Endothelial cell of umbilical vein (primary cell): ENCODE measurements at places on chromosomes 1 and 21. TPM values are rescaled to one million over a fixed set of nuclear protein-coding genes. Genes with fewer than 3 reads are reported as not detected.
A peak's percentile ranks its signal among the peaks of the same experiment; 100 is the strongest.

GRCh38 chr1:59007820-59008598, 224.2 kb upstream of the JUN start:
- no peak overlapping the region for H3K4me3 ChIP-seq
- peaks cover 3% of the 10 kb centered on the region for H3K4me1 ChIP-seq
- no peak overlapping the region for H3K27ac ChIP-seq
- H3K36me3 ChIP-seq = no peaks in the 10 kb centered on the region
- no peaks in the 10 kb centered on the region for H3K27me3 ChIP-seq

Gene KIAA0319L
- 43.4 and 45.3 TPM in 2 replicates for total RNA-seq

Gene AKR7A3
- 0.49 and 0.85 TPM in 2 replicates for total RNA-seq

GRCh38 chr1:61011561-61012263, 70.6 kb upstream of the NFIA start:
- no peaks in the 10 kb centered on the region for H3K36me3 ChIP-seq
- H3K27ac ChIP-seq = no peak overlapping the region
- H3K4me1 ChIP-seq = no peaks in the 10 kb centered on the region

- H3K27ac ChIP-seq = peak overlapping the region; percentile 94
- no peak overlapping the region for H3K4me3 ChIP-seq
- peak; percentile 94 for DNase-seq
- H3K36me3 ChIP-seq = no peaks in the 10 kb centered on the region
- no peaks in the 10 kb centered on the region for H3K27me3 ChIP-seq
These were observed 1198.9 kb downstream of the PLA2G4A start for GRCh38 chr1:188027613-188028012.

Gene CYYR1
- 23.8 and 25.7 TPM in 2 replicates for total RNA-seq

Gene PTGFRN
- total RNA-seq = 60.7 and 71.6 TPM in 2 replicates

DNA sequence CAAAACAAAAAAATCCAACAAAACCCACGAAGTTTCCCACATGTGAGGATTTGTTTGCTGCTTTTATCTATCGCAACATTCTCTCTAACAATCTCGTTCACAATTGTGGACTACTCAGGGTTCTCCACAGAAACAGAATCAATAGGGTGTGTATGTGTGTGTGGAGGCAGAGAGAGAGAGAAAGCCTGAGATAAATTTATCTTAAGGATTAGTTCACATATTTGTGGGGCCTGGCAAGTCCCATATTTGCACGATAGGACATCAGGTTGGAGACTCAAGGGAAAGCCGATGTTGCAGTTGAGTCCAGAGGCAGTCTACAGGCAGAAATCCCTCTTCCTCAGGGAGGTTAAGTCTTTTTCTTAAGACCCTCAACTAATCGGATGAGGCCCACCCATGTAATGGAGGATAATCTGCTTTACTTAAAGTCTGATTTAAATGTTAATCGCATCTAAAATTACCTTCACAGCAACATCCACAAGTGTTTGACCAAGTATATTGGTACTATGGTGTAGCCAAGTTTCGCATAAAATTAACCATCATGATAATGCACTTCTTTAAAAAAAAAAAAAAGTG, 31.7 kb downstream of the ADAMTS1 start:
- H3K27ac ChIP-seq = no peak overlapping the region
- H3K36me3 ChIP-seq = no peaks in the 10 kb centered on the region
- peaks cover 2% of the 10 kb centered on the region for H3K27me3 ChIP-seq
- no peak overlapping the region for H3K4me3 ChIP-seq

Gene GJA8
- not detected in 2 replicates for total RNA-seq

DNA sequence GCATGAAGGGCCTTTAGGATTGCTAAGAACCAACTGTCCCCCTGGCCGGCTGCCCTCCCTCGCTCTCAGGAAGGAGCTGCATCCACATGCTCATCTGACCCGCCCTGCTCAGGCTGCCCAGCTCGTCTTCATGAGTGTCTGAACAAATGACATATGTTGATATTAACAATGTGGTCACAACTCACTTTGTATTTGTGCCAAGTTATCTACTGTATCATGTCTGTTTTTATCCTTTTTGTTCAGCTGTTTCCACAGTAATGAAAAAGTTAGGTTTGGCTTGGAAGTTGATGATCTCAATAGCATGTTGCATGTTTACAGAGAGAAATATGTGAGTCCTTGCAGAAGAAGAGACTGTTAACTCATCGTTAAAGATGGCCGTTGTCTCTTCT, 75.1 kb downstream of the PHTF1 start:
- no peaks in the 10 kb centered on the region for H3K36me3 ChIP-seq
- H3K4me3 ChIP-seq = no peak overlapping the region
- peaks cover 23% of the 10 kb centered on the region for H3K4me1 ChIP-seq
- DNase-seq = peak; percentile 89
- H3K27me3 ChIP-seq = no peaks in the 10 kb centered on the region

DNA sequence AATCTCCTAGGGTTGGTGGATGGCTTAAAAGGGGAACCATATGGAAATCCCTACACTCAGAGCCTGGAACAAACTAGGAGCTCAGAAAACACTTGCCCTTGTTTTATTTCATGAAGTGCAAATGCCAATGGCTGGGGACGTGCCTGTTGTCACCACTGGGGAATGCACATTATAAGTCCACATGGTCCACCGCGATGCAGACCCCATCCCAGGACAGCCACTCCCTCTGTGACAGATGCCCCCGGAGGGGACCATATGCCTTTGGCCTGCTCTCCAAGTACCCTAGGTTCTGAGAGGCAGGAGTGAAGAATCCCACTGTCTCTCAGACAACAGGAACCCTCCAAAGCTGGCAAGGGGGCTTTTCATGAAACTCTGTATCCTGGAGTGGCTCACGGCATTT, 42.3 kb downstream of the LRP8 start:
- no peak overlapping the region for H3K27ac ChIP-seq
- no peaks in the 10 kb centered on the region for H3K27me3 ChIP-seq
- H3K4me3 ChIP-seq = no peak overlapping the region
- no peak for DNase-seq

DNA sequence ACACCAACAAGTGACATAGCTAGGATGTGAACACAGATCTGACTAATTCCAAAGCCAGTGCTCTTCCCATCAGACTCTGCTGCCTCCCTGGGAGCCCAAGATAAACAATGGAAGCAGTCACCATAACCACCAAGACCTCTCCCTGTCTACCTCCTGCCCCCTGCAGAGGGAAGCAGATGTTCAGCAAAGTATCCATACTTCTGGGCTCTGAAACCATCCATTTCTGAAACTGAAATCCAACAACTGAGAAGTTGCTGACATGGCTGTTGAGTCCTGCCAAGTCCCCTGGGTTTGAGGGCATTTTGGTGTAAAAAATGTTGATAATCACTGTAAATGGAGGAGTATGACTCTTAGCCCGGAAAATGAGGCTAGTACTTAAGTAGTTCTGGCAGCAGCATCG, 102.1 kb downstream of the TYW3 start:
- no peak overlapping the region for H3K4me3 ChIP-seq
- H3K27ac ChIP-seq = no peak overlapping the region
- no peak for DNase-seq

GRCh38 chr1:41779360-41779759, 139.4 kb downstream of the HIVEP3 start:
- H3K27ac ChIP-seq = no peak overlapping the region
- no peaks in the 10 kb centered on the region for H3K27me3 ChIP-seq
- H3K4me1 ChIP-seq = peaks cover 8% of the 10 kb centered on the region

DNA sequence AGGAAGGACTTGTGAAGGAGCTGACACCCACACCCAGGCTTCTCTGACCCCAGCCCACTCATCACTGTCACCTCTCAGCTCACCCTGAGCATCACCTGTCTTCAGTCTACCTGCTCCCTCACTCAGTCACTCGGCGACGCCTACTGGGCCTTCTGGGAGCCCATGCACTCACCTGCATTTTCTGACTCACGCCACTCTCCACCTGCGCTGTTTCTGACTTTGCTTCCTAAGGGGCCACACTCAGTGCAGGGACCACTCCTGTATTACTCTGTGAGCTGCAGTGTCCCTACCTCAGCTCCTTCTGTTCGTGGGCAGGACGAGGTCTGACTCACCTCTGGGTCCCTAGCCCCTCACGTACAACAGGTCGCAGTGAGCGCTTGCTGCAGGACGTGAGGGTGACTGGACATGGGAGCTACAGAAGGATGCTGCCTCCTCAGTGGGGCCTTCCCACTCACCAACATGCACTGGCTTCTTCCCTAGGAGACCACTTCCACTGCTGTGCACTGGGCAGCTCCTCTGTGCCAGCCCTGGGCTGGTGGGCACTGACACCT, 102.3 kb downstream of the GLIS1 start:
- H3K4me1 ChIP-seq = no peaks in the 10 kb centered on the region
- DNase-seq = no peak
- H3K27me3 ChIP-seq = peaks cover 4% of the 10 kb centered on the region
- H3K36me3 ChIP-seq = no peaks in the 10 kb centered on the region

DNA sequence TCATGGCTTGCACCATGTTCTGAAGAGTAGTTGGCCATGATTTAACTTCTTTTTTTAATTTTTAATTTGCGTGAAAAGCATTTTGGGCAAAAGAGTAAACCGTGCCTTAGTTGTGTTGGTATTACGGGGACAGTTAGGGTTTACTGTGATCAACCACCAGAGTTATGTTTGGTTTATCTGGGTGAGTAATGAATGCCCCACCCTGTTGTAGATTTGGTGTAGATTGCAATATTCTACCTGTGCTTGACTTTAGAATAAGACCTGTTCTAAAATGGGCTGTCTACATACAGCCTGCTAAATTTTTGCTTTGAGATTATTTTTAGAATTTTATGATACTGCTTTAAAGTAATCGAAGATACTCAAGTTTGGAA, 1.4 kb downstream of the USP25 start:
- H3K27ac ChIP-seq = peak overlapping the region; percentile 82
- H3K4me1 ChIP-seq = peaks cover 31% of the 10 kb centered on the region
- peak; percentile 44 for DNase-seq
- peak overlapping the region; percentile 95 for H3K4me3 ChIP-seq

Gene BCAN
- total RNA-seq = not detected in 2 replicates

Gene USP25
- 66.9 and 67.5 TPM in 2 replicates for total RNA-seq

Gene LRRN2
- not detected in 2 replicates for total RNA-seq

- H3K4me1 ChIP-seq = no peaks in the 10 kb centered on the region
- peaks cover 6% of the 10 kb centered on the region for H3K27me3 ChIP-seq
- DNase-seq = no peak
- H3K27ac ChIP-seq = no peak overlapping the region
- H3K36me3 ChIP-seq = no peaks in the 10 kb centered on the region
These were observed 46.7 kb upstream of the DMRTB1 start for GRCh38 chr1:53412285-53413174.

DNA sequence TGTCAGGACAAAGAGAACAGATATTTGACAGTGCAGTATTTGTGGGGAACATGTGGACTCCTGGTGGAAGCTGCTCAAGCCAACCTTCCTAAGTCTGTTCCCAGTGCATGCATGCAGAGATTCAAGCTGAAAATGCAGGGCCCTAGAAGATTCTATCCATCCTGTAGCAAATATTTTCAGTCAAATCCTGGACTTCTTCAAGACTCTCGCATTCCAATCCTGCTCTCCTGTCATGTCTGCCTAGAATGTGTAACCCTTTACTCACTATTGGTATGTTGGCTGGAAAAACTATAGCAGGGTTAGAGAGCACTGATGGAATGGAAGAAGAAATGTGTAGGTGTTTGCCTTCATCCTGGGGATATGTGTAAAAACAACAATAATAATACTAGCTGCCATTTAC, 385.6 kb upstream of the PKN2 start:
- peaks cover 6% of the 10 kb centered on the region for H3K27me3 ChIP-seq
- H3K4me1 ChIP-seq = no peaks in the 10 kb centered on the region
- no peaks in the 10 kb centered on the region for H3K36me3 ChIP-seq
- no peak for DNase-seq
- no peak overlapping the region for H3K4me3 ChIP-seq
- no peak overlapping the region for H3K27ac ChIP-seq

- no peak overlapping the region for H3K27ac ChIP-seq
- no peaks in the 10 kb centered on the region for H3K36me3 ChIP-seq
- peaks cover 14% of the 10 kb centered on the region for H3K4me1 ChIP-seq
- DNase-seq = no peak
- H3K27me3 ChIP-seq = no peaks in the 10 kb centered on the region
These were observed 102.7 kb downstream of the ATF6 start for GRCh38 chr1:161868832-161869231.

- no peak overlapping the region for H3K27ac ChIP-seq
- no peaks in the 10 kb centered on the region for H3K36me3 ChIP-seq
- H3K27me3 ChIP-seq = no peaks in the 10 kb centered on the region
These were observed 384.7 kb upstream of the VAMP3 start for GRCh38 chr1:7386226-7387052.

Gene PIGV
- 6.0 and 7.5 TPM in 2 replicates for total RNA-seq

Gene RIIAD1
- total RNA-seq = not detected in 2 replicates

GRCh38 chr1:153780551-153780950, 5.3 kb downstream of the SLC27A3 start:
- no peak overlapping the region for H3K27ac ChIP-seq
- no peaks in the 10 kb centered on the region for H3K27me3 ChIP-seq
- H3K36me3 ChIP-seq = no peaks in the 10 kb centered on the region
- no peak for DNase-seq
- H3K4me3 ChIP-seq = no peak overlapping the region
- peaks cover 22% of the 10 kb centered on the region for H3K4me1 ChIP-seq

GRCh38 chr1:170929835-170930554, 5.3 kb upstream of the MROH9 start:
- H3K27me3 ChIP-seq = no peaks in the 10 kb centered on the region
- no peaks in the 10 kb centered on the region for H3K36me3 ChIP-seq
- no peaks in the 10 kb centered on the region for H3K4me1 ChIP-seq

Gene GJA9
- not detected in 2 replicates for total RNA-seq
